ENCODE measurements at places on chromosomes 11 and 22. TPM values are rescaled to one million over a fixed set of nuclear protein-coding genes. Genes with fewer than 3 reads are reported as not detected.

MS4A8 gene
- not detected for total RNA-seq

APOBEC3B gene
- total RNA-seq = 28.4 TPM

MS4A7 gene
- not detected for total RNA-seq

MS4A3 gene
- total RNA-seq = not detected

MRGPRX4 gene
- total RNA-seq = not detected

EXPH5 gene
- total RNA-seq = 0.03 TPM

GPR83 gene
- not detected for total RNA-seq

NRGN gene
- 6.1 TPM for total RNA-seq

SERHL2 gene
- 0.24 TPM for total RNA-seq

FOSL1 gene
- 144 TPM for total RNA-seq

APOA1 gene
- not detected for total RNA-seq

WNT7B gene
- total RNA-seq = 82.3 TPM

MMP11 gene
- total RNA-seq = 0.36 TPM

GAB4 gene
- total RNA-seq = not detected

OR51L1 gene
- not detected for total RNA-seq

CCDC88B gene
- total RNA-seq = 10.0 TPM

FAM76B gene
- total RNA-seq = 7.3 TPM

HIKESHI gene
- 41.5 TPM for total RNA-seq

PAK1 gene
- 21.9 TPM for total RNA-seq

OR51T1 gene
- not detected for total RNA-seq

SLC16A8 gene
- not detected for total RNA-seq

GANAB gene
- 252 TPM for total RNA-seq

SPA17 gene
- 17.7 TPM for total RNA-seq

TYMP gene
- total RNA-seq = 11.7 TPM

CEND1 gene
- total RNA-seq = 2.3 TPM
